ENCODE measurements at places on chromosomes 7 and 10.

DNA sequence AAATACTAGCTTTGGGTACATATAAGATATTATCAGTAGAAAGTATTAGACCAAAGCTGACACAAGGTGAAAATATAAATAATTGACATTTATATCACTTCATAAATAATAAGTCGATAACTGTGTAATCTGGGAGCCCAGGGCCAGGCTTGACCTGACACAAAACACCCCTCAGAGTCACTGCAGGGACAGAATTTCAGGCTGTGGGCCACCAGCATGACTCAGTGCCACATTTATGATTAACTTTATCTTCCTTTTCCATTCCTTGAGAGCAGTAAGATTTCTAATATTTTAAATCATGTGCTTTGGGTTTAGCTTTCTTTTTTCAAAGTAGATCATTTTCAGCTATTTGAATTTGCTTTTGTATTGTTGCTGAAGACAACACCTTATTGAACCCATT lies 102.9 kb upstream of the NFE2L3 start:
- no peak for DNase-seq

DNA sequence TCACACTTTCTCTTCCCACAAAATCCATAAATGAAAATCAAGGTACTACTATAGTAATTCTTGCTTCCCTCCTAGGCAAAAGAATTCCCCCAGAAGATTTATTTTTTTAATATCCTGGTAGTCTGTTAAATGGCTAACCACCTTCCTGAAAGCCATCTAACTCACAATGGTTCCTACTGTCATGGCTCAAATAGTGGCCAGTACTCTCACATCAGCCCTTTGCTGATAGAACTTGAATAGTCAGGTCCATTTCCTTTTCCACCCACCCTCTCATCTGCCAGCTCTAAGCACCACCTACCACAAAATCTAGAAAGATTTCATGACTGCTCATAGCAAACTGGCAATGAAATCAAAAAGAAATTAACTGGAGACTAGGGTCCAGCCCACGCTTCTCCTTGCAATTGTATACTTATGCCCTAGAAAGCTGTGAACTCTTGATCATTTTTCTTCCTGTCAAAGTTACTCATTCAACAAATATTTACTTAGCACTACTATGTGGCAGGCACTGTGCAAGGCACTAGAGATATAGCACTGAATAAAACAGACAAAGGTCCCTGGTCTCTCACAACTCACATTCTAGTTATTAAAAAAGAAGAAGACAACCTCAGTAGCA lies 60.4 kb downstream of the ARMH3 start:
- DNase-seq: no peak

DNA sequence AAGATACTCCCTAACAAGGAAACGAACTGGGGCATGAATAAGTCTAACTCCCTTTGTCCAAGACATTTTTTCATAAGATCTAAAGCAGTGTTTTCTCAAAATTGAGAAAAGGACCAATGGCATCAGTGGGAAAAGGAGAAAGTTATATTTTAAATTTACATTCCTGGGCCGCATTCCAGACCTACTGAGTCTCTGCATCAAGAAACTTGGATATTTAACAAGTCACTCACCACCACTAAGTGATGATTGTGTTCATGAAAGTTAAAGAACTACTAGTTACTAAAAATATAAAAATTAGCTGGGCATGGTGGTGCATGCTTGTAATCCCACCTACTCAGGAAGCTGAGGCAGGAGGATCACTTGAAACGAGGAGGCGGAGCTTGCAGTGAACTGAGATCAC lies 149.6 kb upstream of the MEOX2 start:
- DNase-seq: no peak

- DNase-seq: no peak
These were observed 128.1 kb upstream of the PTPRZ1 start for GRCh38 chr7:121744877-121745276.

- DNase-seq: no peak
These were observed 9.8 kb upstream of the KNDC1 start for GRCh38 chr10:133150226-133150625.

DNA sequence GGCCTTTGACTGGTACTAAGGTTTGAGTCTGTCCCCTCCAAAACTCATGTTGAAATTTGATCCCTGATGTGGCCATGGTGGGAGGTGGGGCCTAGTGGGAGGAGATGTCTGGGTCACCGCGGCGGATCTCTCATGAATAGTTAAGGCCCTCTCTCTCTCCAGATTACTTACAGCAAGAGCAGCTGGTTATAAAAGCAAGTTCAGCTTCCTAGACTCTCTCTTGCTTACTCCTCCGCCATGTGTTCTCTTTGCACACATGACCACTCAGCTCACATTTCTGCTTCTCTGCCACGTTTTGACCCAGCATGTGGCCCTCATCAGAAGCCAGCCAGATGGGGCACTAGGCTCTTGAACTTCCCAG lies 29.9 kb upstream of the ZMIZ1 start:
- peak; percentile 4 for DNase-seq

DNA sequence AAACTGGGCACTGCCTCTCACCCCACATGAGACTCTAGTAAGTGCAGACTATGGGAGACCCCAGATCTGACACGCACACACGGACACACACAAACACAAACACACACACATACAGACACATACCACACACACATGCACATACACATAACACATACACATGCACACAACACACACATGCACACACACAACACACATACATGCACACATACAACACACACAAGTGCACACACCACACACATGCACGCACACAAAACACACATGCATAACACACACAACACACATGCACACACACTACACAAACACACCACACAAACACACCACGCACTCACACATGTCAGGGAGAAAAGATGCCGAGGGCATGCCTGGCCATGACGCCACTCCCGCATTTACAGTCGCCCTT lies 205.5 kb downstream of the TYW1B start:
- no peak for DNase-seq

DNA sequence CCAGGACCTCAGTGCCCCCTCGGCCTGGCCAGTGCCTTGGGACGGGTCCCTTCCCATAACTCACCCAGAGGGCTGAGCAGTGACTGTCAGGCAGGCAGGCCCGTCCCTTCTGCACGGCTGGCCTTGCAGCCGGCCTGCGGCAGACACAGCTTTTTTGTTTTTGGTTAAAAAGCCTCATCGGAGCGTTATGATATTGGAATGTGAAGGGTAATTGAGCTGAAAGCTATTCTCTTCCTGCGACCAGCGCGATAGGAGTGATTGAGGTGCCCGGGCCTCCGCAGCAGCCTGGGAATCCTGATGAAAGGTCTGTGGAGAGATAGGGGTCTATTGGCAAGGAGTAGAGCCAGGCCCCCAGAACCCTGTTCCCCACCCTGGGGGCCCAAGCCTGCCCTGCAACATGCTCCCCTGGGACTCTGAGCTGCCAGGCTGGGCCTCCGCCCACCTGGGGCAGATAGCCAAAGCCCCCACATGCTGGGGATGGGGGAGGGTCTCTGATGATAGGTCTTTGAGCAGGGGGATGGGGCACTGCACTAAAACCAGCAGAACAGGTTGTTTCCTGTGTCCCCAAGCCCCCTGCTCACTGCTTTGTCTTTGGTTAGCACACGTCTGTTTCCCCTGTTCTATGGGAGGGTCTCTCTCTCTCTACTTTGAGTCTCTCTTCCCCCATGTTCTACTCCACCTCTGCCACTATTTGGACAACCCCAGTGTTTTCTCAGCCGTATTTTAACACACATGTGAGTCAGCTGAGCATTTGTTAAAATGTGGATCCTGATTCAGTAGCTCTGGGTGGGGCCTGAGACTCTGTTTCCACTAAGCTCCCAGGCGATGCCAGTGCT lies 131.9 kb downstream of the CDH23 start:
- DNase-seq: no peak

- no peak for DNase-seq
These were observed 25.7 kb downstream of the FAM13C start for GRCh38 chr10:59336632-59337031.

- DNase-seq: no peak
These were observed 90.5 kb downstream of the WIPF3 start for GRCh38 chr7:29896685-29897411.

DNA sequence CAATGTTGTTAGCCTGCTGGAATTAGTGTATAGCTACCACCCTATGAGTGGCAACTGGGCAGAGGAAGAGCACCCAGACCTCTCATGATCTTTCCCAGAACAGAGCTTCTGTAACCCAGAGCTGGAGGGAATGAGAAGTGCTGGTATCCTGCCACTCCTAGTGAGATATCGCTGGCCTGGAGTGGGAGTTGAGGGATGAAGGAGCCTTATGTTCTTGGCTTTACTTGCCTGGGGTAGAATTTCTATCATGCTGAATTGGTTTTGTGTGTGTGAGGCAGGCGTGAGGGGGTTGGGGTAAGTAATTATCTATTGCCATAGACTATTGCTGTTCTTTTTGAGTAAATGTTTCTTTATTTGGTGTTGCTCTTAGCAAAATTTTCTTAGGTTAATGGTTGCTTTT lies 146.6 kb downstream of the ATRNL1 start:
- no peak for DNase-seq

DNA sequence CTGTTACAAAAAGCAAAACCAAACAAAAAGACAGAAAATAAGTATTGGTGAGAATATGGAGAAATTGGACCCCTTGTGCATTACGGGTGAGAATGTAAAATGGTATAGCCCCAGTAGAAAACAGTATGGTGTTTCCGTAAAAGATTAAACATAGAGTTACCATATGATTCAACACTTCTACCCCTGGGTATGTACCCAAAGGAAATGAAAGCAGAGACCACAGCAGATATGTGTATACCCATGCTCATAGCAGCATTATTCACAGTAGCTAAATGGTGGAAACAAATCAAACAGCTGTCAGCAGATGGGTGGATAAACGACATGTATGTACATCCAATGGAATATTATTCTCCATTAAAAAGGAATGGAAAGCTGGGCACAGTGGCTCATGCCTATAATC lies 42.4 kb downstream of the STARD3NL start:
- no peak for DNase-seq

DNA sequence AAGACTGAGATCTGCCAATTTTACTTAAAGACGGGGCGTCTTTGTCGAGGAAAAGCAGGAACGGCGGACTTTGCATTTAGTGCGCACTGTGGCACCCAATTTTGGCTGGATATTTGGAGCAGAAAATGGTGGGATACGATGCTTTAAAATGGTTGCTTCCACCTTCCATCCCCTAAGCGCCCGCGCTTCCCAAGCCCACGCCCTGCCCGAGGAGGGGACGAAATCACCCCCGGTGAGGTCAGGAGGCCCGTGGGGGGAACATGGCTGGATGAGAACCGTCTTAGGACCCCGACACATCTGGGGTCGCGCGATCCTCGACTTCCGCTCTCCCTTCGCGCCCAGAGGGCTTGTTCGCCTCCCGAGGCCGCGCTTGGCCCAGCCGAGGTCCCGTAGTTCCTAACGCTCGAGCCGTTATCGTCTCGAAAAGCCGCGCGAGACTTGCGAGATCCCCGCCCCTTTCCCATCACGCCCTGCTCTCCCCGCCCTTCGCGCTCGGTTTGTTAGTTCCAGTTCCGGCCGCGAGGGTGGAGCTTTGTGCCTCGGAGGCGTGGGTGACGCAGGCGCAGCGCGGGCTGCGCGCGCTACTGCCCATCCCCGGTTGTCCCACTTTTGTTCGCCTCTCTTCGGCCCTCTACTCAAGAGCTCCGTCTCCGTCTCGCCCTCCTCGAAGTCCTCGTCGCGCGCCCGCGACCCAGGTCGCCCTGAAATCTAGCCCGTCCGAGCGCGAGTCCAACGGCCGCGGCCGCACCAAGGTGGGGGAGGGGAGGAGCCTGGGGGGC lies at the start of gene SRRT:
SRRT (plus strand) TSS at position 527 of the 779 bp plus-strand sequence. CDS start 488 bp downstream, outside the sequence.
- peak; percentile 96 for DNase-seq

DNA sequence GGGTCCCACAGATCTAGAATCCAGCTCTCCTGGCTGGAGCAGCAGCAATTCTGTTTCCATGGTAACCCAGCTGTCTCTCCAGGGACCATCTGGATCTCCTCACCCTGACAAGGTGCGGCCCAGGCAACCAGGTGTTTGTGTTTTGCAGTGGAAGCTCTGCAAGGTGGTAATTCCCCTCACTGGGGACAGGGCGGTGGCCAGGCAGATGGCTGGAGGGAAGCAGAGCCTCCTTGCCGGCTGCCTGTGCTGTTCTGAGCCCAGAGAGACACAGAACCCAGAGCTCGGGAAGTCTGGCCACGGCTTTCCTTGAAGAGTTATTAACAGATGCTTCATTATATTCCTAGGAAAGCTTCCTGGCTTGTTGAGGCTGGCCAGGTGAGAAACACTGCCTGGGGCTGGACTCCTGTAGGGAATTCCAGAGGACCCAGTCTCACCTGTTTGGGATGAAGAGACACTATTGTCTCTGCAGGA lies 118.2 kb upstream of the PPIF start:
- DNase-seq: no peak

DNA sequence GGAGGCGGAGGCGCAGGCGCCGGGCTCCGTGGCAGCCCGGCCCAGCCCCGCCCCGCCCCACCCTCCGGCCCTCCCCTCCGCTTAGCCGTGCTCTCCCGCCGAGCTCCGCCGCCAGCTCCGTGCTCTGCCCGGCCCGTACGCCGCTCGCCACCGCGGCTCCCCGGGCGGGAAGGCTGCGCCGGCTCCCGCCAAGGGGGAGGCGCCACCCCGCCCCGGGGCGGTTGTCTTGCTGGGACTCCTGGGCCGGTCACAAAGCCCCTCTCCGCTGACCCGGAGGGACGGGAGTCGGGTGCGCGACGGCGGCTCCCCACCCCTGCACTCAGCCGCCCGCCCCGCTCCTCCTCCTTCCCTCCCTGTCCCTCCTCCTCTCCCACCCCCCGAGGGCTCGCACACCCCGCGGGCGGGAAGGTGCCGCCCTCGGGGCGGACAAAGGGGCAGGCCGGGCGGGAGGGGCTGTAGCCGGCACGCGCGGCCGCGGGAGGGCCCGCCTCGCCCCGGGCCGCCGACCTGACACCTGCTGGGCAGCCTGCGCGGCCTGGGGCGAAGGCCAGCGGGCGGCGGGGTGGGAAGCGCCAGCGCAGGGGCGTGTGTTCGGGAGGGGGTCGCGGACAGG lies 11.5 kb upstream of the SP8 start:
- no peak for DNase-seq

- no peak for DNase-seq
These were observed 95.6 kb downstream of the USP6NL start for GRCh38 chr10:11515596-11516430.

DNA sequence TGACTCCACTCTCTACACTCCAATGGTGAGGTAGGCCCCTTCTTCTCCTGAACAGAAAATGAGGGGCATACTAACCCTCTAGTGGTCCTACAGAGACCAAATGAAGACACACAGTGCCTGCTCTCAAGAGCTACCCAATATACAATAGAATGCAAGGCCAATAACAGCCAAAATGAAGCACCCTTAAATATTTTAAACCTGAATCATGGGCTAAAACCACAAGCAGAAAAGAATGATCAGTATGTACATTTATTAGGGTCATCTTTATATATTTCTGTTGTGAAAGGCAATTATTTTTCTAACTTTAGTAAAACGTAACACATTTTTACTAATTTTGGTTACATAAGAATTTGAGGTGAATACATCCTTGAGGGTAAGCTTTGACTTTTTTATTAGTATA lies 49.9 kb upstream of the COL1A2 start:
- no peak for DNase-seq
